Bronchus fibroblast of lung (primary cell): ENCODE measurements at places on chromosomes 7 and 10. TPM values are rescaled to one million over a fixed set of nuclear protein-coding genes. Genes with fewer than 3 reads are reported as not detected.

The SLC39A12 gene
- total RNA-seq, result not detected in 2 replicates

The CDC14C gene
- not detected in 2 replicates for total RNA-seq

The PON3 gene
- not detected in 2 replicates for total RNA-seq

The PNLIPRP1 gene
- total RNA-seq, result not detected in 2 replicates

The VGF gene
- 1.7 and 1.9 TPM in 2 replicates for total RNA-seq

The MYO1G gene
- total RNA-seq, result under 0.01 TPM in 1 of 2 replicates, not detected in the other

The GSTO2 gene
- 7.3 and 7.6 TPM in 2 replicates for total RNA-seq

The ZNF239 gene
- 4.9 and 6.5 TPM in 2 replicates for total RNA-seq

The GRM3 gene
- not detected in 2 replicates for total RNA-seq

The C10orf143 gene
- total RNA-seq, result 1.0 and 1.7 TPM in 2 replicates

The TMEM213 gene
- not detected in 2 replicates for total RNA-seq

The PLEKHS1 gene
- not detected in 2 replicates for total RNA-seq

The COBL gene
- 0.15 TPM in 1 of 2 replicates, not detected in the other for total RNA-seq

The TAS2R3 gene
- not detected in 2 replicates for total RNA-seq

The GCK gene
- total RNA-seq, result 0.74 and 0.84 TPM in 2 replicates

The FAM221A gene
- total RNA-seq, result 1.0 and 1.3 TPM in 2 replicates

The PDK4 gene
- 0.45 and 2.0 TPM in 2 replicates for total RNA-seq

The TWIST1 gene
- total RNA-seq, result 29.6 and 33.9 TPM in 2 replicates

The CTAGE4 gene
- total RNA-seq, result 0.59 and 1.0 TPM in 2 replicates

The TACC2 gene
- total RNA-seq, result 7.3 and 10.8 TPM in 2 replicates

The CYP3A7 gene
- total RNA-seq, result 0.34 TPM in 1 of 2 replicates, not detected in the other

The MSRB2 gene
- 21.3 and 23.5 TPM in 2 replicates for total RNA-seq

The HSPA14 gene
- 15.3 and 16.6 TPM in 2 replicates for total RNA-seq

The IFIT1 gene
- total RNA-seq, result 12.3 and 13.3 TPM in 2 replicates

The FAM200A gene
- 4.4 and 4.9 TPM in 2 replicates for total RNA-seq

The DOCK1 gene
- 21.0 and 21.7 TPM in 2 replicates for total RNA-seq

The NRCAM gene
- total RNA-seq, result 3.0 and 4.2 TPM in 2 replicates

The HOGA1 gene
- total RNA-seq, result 0.67 and 1.0 TPM in 2 replicates

The METTL27 gene
- total RNA-seq, result 1.5 and 2.9 TPM in 2 replicates

The HKDC1 gene
- total RNA-seq, result under 0.01 TPM in 1 of 2 replicates, not detected in the other

The TRIM73 gene
- 0.34 and 0.45 TPM in 2 replicates for total RNA-seq

The EEF1AKMT2 gene
- total RNA-seq, result 20.1 and 27.7 TPM in 2 replicates
